ENCODE measurements at places on chromosomes 1 and 21. TPM values are rescaled to one million over a fixed set of nuclear protein-coding genes. Genes with fewer than 3 reads are reported as not detected.

WLS gene
- polyA plus RNA-seq: 63.3 TPM

TSACC gene
- 0.81 TPM for polyA plus RNA-seq

FCGR3B gene
- polyA plus RNA-seq: 0.04 TPM

GRCh38 chr1:78255383-78255782, 209.6 kb downstream of the GIPC2 start:
- DNase-seq: no peak

DNA sequence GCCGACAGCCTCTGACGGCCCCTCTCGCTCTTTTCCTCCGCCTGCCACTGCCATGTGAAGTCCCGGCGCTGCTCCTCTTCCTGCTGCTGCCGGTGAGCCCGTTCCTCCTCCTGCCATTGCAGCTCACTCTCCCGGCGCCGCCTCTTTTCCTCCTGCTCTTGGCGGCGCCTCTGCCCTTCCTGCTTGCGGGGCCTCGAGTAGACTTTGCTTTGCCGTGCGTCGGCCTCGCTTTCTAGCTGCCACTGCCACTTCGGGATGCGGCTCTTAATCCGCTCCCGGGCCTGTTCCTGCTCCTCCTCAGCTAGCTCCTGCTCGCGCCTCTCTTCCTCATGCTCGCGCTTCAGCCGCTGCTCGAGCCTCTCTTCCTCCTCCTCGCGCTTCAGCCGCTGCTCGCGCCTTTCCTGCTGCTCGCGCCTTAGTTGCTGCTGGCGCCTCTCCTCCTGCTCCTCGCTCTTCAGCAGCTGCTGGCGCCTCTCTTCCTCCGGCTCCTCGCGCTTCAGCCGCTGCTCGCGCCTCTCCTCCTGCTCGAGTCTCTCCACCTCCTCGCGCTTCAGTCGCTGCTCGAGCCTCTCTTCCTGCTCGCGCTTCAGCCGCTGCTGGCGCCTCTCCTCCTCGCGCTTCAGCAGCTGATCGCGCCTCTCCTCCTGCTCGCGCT, 4.3 kb downstream of the TCHH start:
- peak; percentile 75 for DNase-seq

GRCh38 chr1:190474650-190475211, 2.9 kb downstream of the BRINP3 start:
- no peak for DNase-seq

FCRL2 gene
- 0.15 TPM for polyA plus RNA-seq

DNA sequence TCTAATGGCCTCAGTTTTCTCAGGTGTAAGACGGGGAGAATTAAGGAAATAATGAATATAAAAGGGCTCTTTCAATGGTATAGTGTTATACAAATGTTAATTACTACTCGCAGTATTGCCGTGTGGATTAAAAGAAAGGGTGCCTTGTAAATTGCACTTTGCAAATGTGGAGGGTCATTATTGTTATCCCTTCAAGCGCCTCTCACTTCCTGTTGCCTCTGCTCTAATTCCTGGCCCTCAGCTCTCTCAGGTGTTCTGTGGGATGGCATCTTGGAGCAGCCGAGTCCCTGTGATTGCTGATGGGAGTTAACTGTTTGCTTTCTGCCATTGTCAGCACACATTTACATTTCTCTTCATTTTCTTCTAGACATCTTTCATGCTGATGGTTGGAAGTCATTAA, 7.1 kb upstream of the S100A11 start:
- DNase-seq: no peak

DNA sequence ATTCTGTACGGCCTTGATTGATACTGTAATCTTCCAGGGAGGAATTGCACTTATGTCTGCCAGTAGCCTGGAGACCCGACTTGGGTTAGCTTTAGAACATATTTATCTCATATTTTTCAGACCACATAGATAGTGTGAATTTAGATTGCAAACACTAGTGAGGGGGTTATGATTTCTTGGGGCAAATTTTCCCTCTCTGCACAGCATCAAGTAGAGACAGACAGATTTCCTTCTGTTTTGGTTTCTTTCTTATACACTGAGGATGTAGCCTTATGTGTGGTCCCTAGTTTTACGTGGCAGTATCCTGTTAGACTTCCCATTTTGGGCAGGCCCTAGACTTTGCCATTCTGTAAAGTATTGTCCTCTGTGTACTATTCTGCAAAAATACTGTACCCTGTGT, 29.0 kb downstream of the SOAT1 start:
- DNase-seq: no peak

HUNK gene
- polyA plus RNA-seq: 9.1 TPM
